GM12878 (cell line): ENCODE measurements at places on chromosomes 1 and 21.

DNA sequence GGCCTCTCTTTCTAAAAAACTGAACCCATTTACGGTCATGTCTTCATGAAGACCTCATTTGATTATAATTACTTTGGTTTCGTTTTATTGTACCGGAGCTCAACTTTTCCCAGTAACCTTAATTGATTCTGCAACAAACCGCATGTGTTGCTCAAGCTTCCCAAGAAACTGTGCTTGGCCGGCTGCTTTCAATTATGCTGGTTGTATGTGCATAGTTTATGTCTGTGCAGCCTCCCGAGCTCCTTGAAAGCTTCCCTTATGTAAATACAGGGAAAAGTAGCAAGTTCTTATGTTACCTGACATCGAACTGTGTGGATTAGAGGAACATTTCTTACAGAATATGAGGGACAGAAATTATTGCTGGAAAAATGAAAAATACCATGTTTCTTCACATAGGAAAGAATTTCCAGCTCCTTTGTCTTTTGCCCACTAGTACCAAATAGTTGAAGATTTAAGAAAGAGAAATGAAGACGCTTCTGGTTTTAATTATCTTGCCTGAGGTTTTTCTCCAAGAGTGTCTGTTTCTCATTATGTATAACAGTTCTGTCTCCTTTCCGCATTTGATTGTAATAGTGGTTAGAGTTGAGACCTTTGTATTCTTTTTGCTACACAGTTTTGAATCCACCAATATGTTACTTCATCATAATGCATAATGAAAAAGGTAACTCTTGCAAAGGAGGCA is 2.1 kb downstream of the VCAM1 start:
- DNase-seq: no peak

DNA sequence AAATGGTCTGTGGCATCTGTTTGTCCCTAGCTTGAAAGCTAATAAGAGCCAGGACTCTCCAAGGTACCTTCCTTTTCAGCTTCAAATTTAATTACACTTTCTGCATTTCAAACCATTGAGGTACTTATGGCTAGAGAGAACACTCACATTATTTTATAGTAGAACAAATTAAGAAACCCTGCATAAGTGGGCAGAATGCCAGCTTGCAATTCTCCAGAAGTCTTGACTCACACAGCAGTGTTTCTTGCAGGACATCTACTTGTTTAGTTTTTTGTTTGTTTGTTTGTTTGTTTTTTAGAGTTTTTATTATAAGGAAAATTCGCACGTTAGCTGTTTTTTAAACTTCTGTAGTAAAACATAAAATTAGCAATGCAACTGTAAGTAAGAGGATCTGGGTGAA is 397.2 kb downstream of the NEGR1 start:
- no peak for DNase-seq

- DNase-seq: no peak
Measured at GRCh38 chr1:99481391-99481996, 164.4 kb upstream of the PALMD start.

DNA sequence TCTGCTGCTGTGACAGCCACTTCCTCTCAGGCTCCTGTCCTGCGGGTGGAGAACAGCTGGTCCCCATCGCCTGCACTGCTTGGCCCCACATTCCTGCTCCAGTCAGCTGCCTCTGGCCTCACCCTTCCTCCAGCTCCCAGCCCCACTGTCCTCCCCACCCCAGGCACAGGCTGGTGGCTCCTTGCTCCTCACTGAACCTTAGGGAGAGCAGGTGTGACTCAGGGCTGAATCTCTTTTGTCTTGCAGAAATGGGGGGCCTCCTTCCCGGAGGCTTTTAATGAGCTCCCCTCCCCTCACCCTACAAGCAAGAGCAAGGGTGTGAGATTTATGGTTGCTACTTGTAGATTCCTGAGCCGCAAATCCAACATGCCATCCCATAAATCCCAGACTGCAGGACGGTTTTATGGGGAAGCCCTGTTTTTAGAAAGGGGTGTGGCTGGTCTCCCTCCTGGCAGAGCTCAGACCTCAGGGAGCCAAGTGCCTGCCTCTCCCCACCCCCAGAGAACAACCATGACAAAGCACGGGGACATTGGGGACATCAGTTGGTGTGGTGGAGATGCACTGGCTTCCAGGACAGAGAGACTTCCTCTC is 15.2 kb downstream of the CDK18 start:
- DNase-seq: no peak

- no peak for DNase-seq
Measured at GRCh38 chr1:6224718-6225117, 11.0 kb downstream of the ICMT start.

GRCh38 chr1:2468041-2468472 is 8.0 kb upstream of the PLCH2 start:
- DNase-seq: no peak

- no peak for DNase-seq
Measured at GRCh38 chr1:246309247-246309884, 197.7 kb downstream of the SMYD3 start.

DNA sequence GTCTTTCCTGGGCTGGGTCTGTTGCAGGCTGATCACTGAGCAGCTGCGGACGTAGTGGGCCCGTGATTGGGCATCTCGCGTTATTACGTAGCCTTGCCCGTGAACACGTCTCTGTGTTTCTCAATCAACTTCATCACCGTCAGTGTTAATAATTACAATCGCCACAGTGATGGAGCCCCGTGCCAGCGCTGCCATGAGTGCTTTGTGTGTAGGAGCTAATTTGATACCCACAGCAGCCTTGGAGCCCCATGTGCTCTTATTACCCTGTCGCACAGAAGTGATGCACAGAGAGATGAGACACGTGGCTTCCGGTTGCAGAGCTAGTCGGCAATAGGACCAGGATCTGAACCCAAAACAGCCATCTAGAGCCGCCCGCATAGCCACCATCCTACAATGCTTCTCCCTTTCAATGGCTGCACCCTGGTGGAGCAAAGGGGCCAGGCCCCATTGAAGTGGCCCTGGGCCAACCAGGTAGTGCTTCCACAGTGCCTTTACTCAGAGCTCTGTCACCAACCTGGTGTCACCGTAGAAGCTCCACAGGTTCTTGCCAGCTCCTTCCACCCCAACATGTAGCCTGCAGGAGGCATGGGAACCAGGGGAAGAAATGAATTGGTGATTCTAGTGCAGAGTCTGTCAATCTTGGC is 398.5 kb upstream of the VAMP3 start:
- DNase-seq: no peak

GRCh38 chr1:46131712-46132528 is 509 bp downstream of the PIK3R3 start:
- DNase-seq: no peak

GRCh38 chr1:159987186-159987585 is 33.1 kb upstream of the SLAMF9 start:
- DNase-seq: no peak

DNA sequence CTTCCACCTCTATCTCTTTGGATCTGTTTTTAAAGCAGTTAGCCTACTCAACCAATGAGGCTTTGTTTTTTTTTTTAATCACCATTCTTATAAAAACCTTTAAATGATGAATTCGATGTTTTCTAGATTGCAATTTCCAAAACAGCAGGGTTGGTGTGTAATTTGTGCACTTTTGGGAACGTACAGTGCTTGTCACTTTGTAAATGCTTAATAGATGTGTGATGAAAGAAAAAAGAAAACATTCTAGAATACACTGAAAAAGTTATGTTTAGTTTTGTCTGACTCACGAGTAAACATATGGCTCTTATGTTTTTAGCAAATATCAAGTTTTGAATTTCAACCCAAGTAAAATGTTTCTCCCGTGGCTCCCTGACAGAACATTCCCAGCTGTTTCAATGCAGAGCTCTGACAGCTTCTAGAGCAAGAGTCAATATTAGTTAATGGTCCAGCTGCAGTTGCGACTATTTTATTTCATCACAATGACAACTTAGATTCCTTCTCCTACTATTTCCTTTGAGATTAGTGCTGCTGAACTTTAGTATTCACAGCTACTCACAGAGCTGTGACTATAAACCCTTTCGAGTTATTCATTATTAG is 362.5 kb upstream of the ADAMTS5 start:
- no peak for DNase-seq

DNA sequence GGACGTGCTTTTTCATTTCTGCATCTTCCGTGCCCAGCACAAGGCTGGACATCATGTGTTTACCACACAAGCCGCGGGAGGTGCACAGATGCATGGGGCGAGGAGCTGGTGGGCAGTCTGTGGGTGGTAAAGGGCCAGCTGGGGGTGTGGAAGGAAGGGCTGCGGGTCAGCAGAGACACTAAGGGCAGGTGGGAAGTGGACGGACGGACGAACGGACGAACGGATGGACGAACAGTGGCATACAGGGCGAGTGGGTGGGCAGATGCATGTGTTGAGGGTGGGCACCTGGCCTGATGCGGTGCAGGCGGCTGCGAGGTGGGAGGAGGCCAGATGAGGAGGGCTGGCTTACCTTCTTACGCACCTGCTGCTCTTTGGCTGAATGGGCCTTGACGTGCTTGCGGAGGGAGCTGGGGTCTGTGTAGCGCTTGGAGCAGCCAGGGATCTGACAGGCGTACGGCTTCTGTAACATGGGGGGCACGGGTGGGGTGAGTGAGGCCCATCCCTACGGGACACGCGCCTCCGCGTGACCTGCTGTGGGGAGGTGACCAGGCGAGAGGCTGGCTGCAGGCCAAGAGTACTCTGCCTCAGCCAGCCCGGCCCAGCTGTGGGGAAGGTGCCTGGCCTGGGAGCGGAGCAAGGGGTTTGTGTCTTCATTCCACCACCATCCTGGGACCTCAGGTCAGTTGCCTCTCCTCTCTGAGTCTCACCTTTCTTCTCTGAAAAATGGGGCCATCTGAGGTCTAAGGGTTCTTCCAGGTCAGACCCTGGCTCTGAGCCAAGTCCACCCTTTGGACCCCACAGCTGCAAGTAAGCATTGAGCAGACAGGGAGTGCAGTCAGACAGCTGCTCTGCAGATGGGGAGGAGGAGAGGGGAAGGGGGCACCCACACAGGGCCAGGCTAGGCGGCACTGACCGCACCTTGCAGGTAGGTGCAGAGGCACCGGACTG is 65.5 kb downstream of the DMRTB1 start:
- DNase-seq: no peak

DNA sequence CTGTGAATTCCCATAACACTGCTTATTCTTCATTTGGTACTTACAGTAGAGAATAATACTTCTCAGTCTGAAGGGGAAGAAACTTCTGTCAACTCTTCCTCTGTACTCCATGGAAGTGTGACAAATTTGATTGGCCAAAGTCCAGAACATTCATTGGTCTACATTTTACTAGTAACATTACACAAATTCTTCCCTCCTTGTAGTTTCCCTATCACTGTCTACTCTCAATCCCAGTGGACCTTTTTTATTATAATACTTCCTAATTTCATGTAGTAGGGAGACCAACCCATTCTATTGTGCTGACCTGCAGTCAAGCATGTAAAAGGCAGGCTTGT is 74.7 kb downstream of the ALG6 start:
- DNase-seq: no peak

DNA sequence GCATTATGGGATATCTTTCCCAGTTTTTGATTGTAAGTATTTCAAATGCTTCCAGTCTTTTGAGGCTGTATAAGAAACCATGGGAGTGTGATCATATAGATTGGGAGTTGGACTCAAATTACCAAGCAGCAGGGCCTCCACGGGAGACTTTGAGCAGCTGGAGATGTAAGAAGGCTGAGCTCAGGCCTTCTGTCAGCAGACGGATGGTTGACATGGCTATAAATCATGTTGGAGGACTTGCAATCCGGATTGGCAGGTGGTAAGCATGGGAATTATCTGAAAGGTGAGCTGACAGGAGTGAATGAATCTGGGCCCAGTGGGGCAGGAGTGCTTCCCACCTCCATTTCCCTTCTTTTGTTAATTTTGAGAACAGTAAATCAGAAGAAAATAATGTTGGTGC is 83.2 kb upstream of the PPM1J start:
- no peak for DNase-seq

- no peak for DNase-seq
Measured at GRCh38 chr21:42486531-42486930, 9.5 kb downstream of the RSPH1 start.

DNA sequence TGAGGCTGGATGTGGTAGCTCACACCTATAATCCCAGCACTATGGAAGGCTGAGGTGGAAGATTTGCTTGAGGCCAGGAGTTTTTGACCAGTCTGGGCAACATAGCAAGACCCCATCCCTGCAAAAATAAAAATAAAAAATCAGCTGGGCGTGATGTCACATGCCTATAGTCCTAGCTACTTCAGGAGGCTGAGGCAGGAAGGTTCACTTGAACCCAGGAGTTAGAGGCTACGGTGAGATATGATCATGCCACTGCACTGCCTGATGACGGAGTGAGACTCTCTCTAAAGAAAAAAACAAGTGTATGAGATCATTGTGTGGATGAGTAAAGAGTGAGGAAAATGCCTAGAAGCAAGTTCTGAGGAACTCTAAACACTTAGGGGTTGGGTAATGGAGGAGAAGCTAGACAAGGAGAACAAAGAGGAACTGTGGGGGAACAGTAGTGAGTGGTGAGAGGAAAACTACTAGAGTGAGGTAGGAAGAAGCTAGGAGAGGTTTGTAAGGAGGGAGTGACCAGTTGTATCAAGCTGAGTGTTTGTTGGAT is 17.0 kb downstream of the CLIC4 start:
- DNase-seq: no peak

GRCh38 chr1:13702425-13703127 is 2.6 kb downstream of the PRDM2 start:
- DNase-seq: peak; percentile 89

DNA sequence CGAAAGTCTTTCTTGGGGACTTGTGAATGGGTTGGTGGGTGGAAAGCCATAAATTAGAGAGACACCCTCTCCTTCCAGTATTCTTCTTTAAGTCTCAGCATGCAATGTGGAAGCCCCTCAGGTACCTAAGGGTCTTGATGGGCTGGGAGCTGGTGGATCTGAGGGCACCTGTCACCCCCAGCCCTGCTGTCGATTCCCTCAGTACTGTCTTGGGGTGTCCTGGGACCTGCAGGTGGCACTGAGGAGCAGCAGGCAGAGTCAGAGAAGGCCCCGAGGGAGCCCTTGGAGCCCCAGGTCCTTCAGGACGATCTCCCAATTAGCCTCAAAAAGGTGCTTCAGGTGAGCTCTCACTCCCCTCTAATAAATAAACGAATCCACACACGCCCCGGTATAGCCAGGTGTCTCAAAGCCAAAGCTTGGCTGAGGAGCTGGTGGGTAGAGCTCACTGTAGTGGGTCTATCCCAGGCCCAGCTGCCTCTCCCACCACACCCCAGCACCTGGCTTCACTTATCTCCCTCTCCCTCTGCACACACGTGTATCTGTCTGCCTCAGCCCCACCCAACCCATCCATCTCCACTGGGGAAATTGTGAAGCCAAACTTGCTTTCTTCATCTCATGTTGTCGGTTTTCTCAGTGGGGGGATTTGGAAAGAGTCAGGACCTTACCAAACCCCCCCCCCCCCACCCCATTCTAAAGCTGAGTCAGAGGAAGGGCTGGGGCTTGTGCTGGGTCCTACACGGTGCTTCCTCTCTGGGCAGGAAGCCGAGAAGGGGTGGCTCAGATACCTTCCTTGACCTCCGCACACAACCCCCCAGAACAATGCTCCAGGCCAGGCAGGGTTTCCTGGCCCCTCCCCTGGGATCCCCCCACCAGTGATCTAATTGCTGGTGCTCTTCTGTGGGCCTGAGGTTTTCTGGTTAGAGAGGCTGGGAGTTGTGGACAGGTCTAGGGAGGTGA is 1.6 kb downstream of the ADAM15 start:
- no peak for DNase-seq

GRCh38 chr1:229339520-229339919 is 3.3 kb downstream of the CCSAP start:
- DNase-seq: no peak
